ENCODE measurements at places on chromosomes 12 and 14.
A peak's percentile ranks its signal among the peaks of the same experiment; 100 is the strongest.

- DNase-seq, result no peak
These were observed 1221.5 kb downstream of the FSCB start for GRCh38 chr14:43285575-43285974.

- DNase-seq, result peak; percentile 22
These were observed 113.5 kb upstream of the VASH1 start for GRCh38 chr14:76647697-76648298.

GRCh38 chr14:79597566-79597965 lies 613.7 kb downstream of the DIO2 start:
- no peak for DNase-seq

DNA sequence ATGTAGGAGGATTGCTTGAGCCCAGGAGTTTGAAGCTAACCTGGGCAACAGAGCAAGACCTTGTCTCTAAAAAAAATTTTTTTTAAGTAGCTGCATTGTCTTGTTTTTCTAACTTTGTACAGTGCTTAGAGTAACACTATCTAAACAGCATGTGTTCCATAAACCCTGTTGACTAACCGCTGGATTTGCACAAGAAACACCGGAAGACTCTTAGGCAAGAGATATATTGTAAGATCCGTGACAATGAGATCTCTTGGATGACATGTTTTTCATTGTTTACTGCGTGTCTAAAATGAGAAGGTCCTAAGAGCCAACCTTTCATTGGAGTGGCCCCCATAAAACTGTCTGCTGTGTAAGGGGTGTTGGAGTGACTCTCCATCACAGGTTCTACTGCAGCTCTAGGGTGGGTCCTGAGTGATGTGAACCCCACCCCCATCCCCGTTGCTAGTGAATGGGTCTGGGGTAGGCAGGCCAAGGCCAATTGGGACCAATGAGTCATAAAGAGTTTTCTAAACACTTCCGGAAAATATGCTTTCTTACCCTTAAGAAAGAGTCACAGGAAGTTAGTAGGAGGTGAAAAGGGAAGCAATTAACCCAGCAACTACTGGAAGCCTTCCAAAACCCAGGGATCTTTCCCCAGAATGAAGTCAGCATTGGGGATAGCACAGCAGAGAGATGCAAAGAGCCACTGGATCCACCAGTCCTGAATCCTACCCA lies 24.3 kb upstream of the PCNX1 start:
- peak; percentile 18 for DNase-seq

DNA sequence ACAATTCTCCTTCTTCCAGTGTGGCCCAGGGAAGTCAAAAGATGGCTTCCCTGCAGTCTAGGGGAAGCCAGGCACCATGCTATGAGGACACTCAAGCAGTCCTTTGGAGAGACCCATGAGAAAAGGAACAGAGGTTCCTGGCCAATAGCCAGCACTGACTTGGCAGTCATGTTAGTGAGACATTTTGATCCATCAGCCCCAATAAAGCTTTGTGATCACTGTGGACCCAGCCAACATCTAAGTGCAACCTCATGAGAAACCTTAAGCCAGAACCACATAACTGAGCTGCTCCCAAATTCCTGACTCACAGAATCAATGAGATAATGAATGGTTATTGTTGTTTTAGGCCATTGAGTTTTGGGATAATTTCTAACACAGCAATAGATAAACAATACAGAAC lies 51.0 kb upstream of the NAP1L1 start:
- no peak for DNase-seq

- no peak for DNase-seq
These were observed 11.3 kb upstream of the USP15 start for GRCh38 chr12:62248873-62249272.

GRCh38 chr14:21226467-21226866 lies 42.8 kb downstream of the HNRNPC start:
- no peak for DNase-seq

- DNase-seq, result peak; percentile 38
These were observed 49.7 kb downstream of the FAM222A start for GRCh38 chr12:109763201-109763841.

- DNase-seq, result no peak
These were observed 96.3 kb upstream of the EEA1 start for GRCh38 chr12:93025145-93026103.

DNA sequence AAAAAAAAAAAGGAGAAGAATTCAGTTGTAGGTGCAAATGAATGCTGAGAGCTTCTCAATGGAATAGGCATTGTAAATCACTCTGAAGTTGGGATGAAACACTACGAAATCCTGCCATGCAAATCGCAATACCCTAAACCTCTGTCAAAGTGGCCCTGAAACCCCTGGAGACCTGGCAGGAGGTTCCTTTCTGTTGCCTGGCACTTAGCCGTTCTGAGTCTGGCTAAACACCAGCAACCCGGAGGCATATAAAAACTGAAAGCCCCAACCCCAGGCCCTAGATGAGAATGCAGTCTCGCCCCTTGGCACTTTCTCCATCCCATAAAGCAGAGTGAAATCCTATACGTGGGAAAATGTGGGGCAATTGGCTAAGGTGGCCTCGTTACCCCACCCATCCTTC lies 151.5 kb upstream of the PARP11 start:
- no peak for DNase-seq

DNA sequence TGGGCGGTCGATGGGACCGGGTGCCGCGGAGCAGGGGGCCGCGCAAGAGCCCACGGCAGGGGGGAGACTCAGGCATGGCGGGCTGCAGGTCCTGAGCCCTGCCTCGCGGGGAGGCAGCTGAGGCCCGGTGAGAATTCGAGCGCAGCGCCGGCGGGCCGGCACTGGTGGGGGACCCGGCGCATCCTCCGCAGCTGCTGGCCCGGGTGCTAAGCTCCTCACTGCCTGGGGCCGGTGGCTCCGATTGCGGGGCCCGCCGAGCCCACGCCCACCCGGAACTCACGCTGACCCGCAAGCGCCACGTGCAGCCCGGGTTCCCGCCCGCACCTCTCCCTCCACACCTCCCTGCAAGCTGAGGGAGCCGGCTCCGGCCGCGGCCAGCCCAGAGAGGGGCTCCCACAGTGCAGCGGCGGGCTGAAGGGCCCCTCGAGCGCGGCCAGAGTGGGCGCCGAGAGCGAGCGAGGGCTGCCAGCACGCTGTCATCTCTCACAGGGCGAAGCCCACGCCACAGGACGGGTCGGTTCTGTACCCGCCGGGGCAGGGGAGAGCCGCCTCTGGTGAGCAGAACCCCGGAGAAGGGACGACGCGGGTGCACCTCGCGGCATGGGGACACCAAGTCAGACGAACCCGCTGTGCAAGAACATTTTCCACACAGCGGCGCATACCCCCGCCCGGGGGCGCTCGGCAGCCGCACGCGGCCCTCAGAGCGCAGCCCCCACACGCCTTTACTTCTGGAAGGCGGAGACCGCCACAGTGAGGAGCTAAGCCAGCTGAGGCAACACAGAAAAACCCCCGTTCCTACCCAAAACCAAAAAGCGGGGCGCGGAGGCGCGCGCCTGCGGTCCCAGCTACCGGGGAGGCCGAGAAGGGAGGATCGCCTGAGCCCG lies 1.2 kb upstream of the SIVA1 start:
- no peak for DNase-seq

GRCh38 chr12:4268329-4269181 lies 5.0 kb upstream of the CCND2 start:
- peak; percentile 49 for DNase-seq
